Stimulated activated naive CD8-positive, alpha-beta T cell treated with anti-CD3 and anti-CD28 coated beads, Interleukin-15, amount 100 ng/mL, for 72 hours (primary cell): ENCODE measurements at places on chromosomes 4 and X.

DNA sequence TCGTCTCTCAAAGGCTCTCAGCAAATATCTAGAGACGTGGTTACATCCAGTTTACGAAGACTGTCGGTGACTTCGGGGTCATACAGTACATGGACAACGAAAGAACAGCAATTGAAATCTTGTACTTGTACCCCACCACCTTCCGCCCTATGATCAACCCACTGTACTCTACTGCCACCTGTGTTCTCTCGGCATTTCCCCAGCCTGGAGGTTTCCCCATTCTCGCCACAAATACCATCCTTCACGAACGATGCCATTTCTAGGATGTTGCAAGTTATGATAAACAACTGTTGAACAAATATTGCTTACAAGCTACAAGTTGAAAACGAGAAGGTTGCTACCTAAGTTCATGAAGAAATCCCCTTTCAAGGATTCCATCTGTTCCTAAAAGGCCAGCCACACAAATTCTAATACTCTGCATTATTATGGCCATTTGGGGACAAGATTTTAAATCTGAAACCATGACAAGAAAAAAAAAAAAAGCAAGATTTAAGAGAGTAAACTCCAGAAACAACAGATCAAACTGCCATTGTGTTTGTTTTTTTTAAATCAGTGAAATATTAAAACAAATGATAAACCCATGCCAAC lies 1.6 kb downstream of the APBB2 start:
- no peak for DNase-seq

- no peak for DNase-seq
Observed at GRCh38 chr4:149513081-149513480, 302.6 kb downstream of the IQCM start.

GRCh38 chr4:38320343-38320695 lies 343.7 kb upstream of the KLF3 start:
- DNase-seq: no peak

DNA sequence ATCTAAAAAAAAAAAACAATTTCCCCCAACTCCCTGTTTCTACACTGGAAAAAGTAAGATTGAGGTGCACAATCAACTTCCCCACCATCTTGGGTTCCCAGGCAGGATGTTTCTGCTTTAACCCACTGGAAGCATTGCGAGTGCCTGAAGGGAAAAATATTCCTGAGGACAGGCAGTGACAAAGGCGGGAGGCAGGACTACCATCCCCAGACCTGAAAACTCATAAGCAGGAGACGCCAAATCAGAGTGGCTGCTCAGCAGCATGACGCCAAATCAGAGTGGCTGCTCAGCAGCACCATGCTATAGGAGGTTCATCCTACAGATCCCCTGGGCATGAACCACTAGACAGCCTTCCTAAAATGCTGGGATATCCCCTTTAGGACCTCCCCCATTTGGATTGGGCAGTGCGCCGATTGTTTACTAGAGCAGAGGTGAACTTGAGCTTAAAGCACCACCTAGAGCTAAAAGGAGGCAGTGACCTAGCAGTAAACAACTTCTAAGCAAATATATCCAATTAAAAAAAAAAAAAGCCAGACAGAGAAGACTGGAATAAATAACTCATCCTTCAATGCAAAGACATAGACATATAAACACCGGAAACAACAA lies 35.0 kb upstream of the GK start:
- no peak for DNase-seq

DNA sequence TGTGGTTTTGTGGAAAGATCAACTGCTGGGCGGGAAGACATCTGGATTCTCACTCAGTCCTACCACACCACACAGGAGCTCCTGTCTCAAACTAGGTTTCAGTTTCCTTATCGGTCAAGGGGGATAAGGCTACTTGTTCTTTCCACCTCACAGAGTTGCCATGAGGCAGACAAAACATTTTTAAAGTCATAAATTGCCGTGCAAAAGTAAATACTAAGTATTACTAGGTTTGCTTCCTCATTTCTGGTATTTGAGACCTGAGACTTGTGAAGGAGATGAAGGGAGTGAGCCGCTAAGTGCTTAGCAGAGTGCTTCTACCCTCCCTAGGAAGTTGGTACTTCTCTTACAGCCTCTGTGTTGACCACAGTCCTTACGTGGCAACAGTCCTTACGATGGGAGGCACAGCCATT lies 1.5 kb downstream of the LAP3 start:
- peak; percentile 9 for DNase-seq

DNA sequence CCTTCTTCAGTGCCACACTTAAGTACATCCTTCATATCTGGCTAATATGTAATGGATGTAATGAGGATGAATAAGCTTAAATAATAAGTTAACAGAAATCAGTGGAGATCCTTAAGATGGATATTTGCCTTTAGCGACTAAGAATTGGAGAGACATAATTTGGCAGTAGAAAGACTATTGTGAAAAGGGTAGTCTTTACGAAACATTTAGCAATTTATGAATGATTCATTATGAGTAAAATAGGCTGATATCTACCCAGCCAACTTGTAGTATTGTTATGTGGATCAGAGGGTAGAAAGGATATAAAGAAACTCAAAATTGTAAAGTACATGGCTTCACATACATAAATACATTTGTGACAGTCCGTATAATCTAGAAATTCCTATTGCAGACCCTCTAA lies 2371.8 kb downstream of the PCDH7 start:
- DNase-seq: no peak

GRCh38 chr4:173170182-173170778 lies 1.7 kb downstream of the GALNT7 start:
- no peak for DNase-seq

- no peak for DNase-seq
Observed at GRCh38 chr4:109648266-109648996, 54.8 kb downstream of the CASP6 start.
